ENCODE measurements at places on chromosomes 1 and 21. TPM values are rescaled to one million over a fixed set of nuclear protein-coding genes. Genes with fewer than 3 reads are reported as not detected.
A peak's percentile ranks its signal among the peaks of the same experiment; 100 is the strongest.

- no peak for DNase-seq
Observed at GRCh38 chr1:201024625-201024998, 1.1 kb upstream of the KIF21B start.

GRCh38 chr1:241701483-241702295 lies 49.6 kb downstream of the WDR64 start:
- DNase-seq, result no peak

GRCh38 chr1:226181996-226182714 lies 4.4 kb downstream of the ACBD3 start:
- no peak for DNase-seq

GRCh38 chr1:24897263-24898151 lies 32.6 kb downstream of the RUNX3 start:
- peak; percentile 36 for DNase-seq

- DNase-seq, result peak; percentile 57
Observed at GRCh38 chr1:204254031-204254661, 40.4 kb upstream of the GOLT1A start.

The DTL gene
- total RNA-seq, result 1.6 TPM

The CD5L gene
- total RNA-seq, result not detected

Data from ureter (tissue), 1 donor.